ENCODE measurements at places on chromosomes 6 and 20.

GRCh38 chr6:91045161-91045560 lies 458.3 kb upstream of the MAP3K7 start:
- no peak for DNase-seq

DNA sequence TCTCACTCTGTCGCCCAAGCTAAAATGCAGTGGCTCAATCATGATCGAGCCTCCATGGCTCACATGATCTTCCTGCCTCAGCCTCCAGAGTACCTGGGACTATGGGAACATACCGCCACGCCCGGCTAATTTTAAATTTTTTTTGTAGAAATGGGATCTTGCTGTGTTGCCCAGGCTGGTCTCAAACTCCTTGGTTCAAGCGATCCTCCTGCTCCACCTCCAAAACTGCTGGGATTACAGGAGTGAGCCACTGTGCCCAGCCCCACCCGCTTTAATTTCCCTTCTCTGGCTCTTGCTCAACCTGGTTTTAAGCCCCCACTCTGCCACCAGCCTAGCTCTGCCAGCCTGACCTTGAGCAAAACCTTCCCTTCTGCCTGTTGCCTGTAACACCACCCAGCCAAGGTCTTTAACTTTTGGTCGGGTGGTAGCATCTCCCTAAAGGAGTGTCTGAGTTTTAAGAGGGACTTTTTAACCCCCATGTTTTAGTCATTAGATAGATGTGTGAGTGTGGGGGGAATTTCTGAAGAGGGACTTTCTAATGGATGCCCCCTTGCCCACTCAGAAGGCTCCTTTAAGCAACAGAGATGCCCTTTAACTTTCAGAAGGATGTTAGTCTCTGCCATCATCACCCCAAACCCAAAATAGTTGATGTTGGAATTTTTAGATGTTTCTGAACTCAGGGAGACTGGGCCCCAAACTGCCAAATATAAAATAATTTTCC lies 71.8 kb upstream of the FOXP4 start:
- DNase-seq, result no peak

- no peak for DNase-seq
Observed at GRCh38 chr6:41529970-41530369, 16.2 kb upstream of the FOXP4 start.

GRCh38 chr6:129646642-129647041 lies 63.3 kb downstream of the ARHGAP18 start:
- no peak for DNase-seq

DNA sequence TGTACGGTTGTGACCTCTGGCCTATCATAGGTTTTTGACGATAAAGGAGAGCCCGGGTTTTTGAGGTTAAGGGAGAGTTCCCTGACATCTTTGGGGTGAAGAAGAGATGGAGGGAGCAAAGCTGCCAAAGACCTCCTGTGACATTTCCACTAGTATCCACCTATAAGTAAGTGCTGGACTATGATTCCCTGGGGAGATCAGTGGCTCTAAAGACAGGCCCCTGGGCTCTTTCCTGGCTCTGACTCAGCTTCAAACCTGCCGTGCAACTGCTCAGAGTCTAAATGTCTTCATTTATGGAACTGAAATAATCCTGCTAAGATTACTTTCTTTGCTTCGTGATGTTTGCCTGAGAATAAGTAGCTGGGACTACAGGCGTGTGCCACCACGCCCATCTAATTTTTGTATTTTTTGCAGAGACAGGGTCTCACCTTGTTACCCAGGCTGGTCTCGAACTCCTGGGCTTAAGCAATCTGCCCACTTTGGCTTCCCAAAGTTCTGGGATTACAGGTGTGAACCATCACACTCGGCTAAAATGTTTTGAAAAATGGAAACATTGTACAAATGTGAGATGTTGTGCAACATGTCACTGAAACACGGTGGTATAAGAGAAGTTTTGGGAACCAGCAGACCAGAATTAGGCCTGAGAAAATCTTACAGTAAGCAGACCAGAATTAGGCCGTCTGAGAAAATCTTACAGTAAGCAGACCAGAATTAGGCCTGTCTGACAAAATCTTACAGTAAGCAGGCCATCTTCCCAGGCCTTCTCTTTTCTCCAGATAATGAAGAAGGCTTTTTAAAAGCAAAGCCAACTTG lies 1.1 kb upstream of the PAQR8 start:
- no peak for DNase-seq

DNA sequence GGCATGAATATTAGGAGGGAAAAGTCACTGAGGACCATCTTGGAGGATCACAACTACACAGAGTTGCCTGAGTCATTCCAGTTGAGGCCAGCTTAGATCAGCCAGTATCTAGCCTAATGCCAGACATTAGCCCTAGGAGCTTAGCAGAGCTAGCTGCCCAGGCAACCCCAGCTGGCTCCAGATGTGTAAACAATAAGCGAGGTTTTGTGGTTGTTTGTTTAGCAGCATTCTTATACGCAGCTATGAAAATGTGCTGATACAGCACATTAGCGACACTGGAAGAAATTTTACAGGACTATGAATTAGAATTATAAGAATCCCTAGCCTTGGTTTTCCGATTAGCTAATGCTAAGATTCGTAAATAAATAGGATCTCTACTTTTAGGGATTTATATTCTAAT lies 59.3 kb downstream of the BTBD3 start:
- DNase-seq, result no peak

DNA sequence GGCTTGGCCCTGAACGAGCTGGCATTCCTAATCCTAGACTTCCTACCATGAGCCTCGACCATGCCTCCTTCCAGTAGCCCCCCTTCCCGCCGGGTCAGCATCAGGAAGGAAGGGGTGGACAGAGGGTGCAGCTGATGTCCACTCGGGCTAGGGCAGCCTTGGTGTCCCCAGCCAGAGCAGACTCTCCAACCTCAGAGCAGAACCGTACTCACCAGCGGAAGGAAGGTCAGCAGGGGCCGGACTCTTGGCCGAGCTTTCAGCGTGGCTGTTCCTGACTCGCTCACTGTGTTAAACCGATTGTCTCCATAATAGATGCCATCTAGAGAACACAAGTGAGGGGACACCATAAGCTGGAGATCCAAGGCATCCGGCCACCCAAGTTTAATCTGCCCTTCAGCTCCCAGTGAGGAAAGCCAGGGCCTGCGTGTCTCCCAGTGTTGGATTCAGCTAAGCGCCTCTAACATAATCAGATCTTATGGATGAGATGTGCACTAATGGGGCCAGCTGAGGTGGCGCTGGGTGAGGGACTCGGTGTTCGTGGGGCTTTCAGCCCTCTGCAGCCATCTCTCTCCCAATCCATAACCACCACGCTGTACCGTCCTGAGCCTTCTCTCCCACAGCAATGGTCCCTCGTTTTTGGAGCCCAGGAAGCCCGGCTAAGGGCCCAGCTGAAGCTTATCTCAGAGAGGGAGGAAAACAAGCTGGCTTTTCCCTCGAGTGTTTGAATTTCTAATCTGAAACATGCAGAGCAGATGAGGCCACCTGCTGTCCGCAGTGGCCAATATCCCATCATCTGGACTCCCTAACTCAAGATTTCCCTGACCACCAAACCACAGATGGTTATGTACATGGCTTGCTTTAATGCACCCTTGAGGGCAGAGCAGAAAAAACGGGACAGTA lies 13.7 kb downstream of the C6orf132 start:
- no peak for DNase-seq

DNA sequence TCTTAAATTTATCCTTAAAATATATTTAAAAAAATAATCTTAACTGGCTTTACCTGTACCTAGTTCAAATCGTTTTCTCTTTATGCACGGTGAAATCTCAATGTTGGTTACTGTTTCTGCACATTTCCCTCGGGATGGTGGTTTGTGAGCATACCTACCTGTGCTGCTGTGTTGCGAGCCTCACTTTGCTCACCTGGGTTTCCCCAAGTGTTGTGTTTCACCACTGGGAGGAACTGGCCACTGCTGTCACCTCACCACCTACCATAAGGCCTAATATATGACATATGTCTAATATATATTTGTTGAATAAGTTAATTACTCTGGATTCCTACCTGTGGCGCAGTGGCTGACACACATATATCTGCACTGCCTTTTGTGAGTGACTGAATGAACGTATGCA lies 493.5 kb upstream of the FLRT3 start:
- DNase-seq, result no peak

- DNase-seq, result no peak
Observed at GRCh38 chr20:46021361-46022359, 7.4 kb upstream of the SLC12A5 start.

DNA sequence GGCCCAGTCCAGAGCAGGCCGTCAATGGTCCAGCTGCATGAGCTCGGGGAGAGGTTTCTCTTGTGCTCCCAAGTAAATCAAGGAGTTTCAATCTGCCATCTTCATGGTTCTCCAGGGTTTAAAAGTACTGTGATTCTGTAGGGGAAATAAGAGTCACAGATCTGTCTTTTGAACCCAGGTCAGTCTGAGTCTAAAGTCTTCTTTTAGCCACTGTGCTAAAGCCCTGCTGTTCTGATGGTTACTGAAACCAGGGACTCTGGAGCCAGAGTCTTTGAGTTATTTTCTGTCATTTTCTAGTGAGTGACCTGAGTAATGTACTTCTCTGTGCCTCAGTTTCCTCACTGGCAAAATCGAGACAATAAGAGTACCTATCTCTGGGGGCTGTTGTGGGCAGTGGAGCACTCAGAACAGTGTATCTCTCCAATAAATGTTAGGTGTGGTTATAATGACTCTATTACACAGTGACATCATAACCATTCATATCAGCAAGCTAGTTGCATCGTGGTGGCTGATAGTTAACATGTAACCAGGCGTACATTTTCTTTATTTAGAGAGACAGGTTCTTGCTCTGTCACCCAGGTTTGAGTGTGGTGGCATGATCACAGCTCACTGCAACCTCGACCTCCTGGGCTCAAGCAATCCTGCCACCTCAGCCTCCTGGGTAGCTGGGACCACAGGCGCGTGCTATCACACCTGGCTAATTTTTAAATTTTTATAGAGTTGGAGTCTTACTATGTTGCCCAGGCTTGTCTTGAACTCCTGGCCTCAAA lies 74.6 kb upstream of the KCNG1 start:
- no peak for DNase-seq

DNA sequence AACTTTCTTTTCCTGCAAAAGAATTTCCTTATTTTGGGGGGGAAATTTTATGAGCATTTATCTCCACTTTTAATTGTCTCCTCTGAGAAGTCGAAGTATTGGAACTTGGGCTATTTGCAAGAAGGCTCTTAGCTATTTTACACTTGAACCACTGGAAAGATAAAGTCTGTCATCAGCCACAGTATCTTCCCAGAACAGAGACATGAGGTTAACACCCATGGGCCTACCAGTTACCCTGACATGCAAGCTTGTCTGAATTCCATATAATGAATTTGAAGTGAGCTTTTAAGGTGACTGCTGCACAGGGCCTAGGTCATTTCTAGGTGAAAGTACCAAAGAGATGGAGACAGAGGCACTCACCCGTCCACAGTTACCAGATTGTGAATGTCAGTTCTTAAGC lies 193.1 kb downstream of the SIM1 start:
- DNase-seq, result no peak

- no peak for DNase-seq
Observed at GRCh38 chr6:3321875-3322274, 63.1 kb downstream of the PSMG4 start.
